Erythroblast (primary cell): ENCODE measurements at places on chromosomes 13 and 19.
A peak's percentile ranks its signal among the peaks of the same experiment; 100 is the strongest.

GRCh38 chr13:55528434-55528833, 1612.3 kb upstream of the PRR20A start:
- DNase-seq = no peak

DNA sequence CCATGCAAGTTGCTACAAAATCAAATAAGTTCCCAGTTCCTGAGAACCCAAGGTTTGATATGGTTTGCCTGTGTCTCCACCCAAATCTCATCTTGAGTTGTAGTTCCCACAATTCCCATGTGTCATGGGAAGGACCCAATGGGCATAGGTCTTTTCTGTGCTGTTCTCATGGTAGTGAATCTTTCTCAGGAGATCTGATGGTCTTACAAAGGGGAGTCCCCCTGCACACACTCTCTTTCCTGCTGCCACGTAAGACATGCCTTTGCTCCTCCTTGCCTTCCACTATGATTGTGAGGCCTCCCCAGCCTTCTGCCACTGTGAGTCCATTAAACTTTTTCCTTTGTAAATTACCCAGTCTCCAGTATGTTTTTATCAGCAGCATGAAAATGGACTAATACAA, 28.5 kb upstream of the TSHZ3 start:
- no peak for DNase-seq

DNA sequence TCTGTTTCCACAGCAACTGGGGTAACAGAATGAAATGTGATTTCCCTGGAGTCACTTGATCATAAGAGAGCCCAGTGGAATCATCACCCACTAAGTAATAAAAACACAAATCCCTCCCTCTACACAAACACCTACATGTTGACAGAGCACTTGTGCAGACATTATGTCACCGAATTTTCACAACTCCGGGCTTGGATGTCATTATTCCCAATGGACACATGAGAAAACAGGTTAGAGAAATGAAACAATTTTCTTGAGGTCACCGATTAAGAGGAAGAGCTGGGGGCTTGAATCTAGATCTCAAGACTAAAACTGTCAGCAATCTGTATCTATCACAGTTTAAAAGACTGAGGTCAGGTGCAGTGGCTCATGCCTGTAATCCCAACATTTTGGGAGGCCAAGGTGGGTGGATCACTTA, 3.1 kb downstream of the XRCC1 start:
- no peak for DNase-seq

GRCh38 chr19:3441986-3442329, 38.4 kb downstream of the SMIM24 start:
- no peak for DNase-seq

DNA sequence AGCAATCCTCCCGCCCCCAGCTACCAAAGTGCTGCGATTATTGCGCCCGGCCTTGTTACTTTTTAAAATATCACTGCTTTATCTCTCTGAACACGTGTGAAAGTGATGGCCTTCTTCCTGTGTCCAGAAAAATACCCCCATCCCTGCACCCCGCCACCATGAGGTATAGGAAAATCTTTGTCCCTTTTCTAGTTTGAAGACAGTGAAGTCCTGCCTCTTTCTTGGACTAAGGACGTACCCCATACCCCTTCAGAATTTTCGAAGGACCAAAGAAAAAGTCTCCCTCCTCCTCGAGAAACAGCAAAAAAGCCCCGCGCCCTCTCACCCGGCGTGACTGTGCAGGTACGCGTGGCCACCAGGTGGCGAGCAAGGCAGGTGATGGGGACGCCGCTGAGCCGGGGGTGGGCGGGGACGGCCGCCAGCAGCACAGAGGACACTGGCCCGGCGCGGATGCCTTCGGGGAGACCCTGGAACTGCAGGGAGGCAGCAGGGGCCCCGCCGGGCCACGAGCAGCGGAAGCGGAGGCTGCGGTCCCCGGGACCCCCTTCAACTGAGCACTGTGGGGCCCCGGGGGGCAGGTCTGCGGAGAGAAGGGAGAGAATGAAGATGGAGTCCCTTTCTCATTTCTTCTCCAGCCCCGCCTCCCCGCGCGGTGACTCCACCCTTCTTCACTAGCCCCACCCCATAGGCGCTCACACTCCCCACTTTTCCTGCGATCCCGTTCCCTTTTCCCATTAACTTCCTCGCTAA, 3.2 kb downstream of the VSIG10L start:
- peak; percentile 91 for DNase-seq

DNA sequence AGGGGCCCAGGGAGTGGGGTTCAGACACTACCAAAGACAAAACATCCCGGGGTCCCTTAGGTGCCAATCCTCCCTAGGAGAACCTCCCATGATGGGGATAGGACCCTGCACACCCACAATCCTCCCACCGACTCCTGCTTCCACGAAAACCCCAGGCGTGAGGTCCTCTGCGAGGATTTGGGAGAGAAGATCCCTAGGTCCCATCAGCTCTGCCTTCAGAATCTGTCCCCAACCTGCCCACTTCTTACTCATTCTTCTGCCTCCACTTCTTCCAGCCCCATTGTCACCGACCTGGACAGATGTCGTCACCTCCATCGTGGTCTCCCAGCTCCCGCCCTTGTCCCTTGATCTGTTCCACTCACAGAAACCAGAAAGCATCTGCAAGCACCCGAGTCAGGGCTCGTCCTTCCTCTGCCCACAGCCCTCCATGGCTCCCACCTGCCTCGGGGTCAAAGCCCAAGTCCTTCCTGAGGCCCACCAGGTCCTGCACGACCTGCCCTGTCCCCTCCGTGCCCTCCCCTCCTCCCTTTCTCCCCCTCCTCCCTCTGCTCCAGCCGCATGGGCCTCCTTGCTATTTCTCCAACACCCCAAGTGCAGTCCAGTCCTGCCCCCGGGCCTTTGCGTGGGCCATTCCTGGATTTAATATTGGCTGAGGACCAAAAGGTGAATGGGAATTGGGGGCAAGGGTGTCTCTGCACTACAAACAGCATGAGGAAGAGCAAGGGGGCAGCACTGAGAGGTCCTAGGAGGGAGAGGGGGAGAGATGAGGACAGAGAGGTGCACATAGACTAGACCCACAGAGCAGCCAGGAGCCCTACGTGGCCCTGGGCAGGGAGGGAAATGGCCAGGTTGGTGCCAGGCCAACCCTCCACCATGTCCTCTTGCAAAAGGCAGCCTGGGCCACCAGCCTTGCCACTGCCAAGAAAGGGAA, 51.3 kb downstream of the PTPRS start:
- no peak for DNase-seq

GRCh38 chr13:77579959-77580358, 44.5 kb downstream of the SCEL start:
- DNase-seq = no peak

GRCh38 chr13:94811753-94812152, 99.4 kb upstream of the SOX21 start:
- no peak for DNase-seq

DNA sequence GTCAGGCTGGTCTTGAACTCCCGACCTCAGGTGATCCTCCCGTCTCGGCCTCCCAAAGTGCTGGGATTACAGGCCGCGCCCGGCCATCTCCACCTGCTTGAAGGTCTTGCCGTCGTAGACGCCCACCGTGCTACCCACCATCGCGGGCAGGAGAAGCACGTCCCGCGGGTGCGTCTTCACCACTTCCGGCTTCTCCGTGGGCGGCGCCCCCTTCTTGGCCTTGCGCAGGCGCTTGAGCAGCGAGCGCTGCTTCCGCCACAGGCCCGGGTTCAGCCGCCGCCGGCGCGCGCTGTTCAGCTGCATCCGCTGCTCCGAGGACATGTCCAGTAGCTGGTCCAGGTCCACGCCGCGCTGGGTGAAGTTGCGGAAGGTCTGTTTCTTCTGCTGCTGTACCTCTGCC, 21.6 kb downstream of the EFNA2 start:
- no peak for DNase-seq

GRCh38 chr13:71493189-71493588, 373.8 kb downstream of the DACH1 start:
- no peak for DNase-seq

DNA sequence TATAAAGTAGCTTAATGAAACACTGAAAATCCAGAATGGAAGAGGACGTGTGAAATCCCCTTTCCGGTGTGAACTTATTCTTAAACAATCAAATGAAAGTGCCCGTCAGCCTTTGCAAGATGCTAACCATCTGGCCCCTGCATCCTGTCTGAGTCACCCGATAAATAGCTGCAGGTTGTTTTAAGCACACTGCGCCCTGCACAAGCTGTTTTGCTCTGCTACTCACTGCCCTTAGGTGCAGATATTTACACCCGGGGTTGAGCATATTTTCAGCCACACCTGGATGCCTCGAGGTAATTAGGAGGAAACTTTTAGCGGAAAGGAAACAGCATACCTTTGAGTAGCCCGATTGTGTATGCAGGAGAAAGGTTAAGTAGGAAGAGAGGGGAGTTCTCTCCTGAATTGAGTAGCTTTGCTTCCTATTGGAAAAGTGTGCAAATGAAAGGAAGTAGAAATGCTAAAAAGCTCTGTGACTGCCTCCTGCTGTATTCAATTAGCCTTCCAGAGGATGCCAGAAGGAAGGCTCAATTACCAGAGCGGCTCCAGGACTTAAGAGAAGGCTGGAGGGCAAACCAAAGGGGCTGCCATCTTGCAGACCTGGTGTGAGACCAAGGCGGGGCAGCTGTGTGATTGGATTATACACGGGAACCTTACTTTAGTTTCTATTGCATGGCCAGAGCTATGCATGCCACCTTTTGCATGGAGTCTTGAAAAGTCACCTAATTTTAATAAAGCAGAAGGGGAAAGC, 42.5 kb downstream of the IRS2 start:
- DNase-seq = no peak

GRCh38 chr13:30997697-30998096, 65.2 kb downstream of the TEX26 start:
- no peak for DNase-seq

DNA sequence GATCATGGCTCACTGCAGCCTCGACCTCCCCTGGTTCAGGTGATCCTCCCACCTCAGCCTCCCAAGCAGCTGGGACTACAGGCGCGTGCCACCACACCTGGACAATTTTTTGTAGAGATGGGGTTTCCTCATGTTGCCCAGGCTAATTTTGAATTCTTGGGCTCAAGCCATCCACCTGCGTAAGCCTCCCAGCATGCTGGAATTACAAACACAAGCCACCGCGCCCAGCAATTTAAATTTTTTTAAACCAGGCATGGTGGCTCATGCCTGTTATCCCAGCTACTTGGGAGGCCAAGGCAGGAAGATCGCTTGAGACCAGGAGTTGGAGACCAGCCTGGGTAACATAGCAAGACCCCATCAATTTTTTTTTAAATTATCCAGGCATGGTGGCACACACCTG, 59.9 kb upstream of the USE1 start:
- DNase-seq = no peak

DNA sequence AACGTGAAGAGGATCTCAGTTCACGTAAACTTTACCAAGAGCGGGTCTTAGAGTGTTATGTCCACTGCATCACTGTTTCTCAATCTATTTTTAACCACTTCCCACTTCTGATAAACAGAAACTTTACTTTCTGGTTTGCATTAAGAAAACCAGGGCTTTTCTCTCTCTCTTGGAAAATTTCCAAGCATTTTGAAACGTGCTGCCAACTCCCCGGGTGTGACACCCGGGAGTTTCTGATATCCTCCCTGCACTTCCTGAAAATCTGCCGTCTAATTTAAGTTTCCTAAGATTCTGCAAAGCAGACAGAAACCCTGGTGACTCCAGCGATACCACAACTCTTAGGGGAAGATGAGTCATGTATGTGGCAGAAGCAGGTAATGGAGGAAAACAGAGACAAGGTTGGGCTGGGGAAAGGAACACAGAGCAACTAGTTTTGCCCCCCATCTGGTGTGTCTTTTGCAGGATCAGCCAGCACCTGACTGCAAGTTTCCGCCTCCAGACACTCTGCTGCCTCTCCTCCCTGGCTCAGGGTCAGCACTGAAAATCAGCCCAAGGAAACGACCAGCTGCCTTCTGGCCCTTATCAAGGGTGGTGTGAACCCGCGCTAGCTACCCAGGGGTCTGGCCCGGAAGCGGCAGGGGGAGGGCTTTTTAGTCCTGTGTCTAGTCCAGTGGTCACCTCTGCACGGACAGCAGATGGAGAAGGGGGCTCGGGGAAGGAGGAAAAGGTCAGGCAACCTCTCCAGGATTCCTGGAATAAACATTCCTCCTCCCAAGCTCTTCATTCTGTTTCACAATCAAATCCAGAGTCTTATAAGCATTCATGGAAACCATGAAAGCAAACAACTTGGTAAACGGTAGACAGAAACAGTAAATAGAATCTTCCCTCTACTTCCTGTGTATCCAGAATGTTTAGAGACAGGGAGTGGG, 11.3 kb upstream of the FFAR2 start:
- DNase-seq = no peak

DNA sequence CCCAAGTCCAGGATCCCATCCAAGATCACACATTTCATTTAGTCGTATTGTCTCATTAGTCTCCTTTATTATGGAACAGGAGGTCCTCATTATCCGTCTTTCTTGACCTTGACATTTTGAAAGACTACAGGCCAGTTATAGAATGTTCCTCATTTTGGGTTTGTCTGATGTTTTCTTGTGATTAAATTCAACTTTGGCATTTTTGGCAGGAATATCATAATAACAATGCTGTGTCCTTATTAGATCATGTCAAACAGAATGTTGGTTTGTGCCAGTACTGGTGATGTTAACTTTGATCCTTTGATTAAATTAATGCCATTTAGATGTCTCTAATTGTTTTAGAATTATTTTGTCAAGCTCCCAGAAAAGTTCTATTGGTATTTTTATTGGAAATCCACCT, 106.5 kb upstream of the FRY start:
- no peak for DNase-seq

GRCh38 chr13:79782541-79783205, 301.7 kb downstream of the NDFIP2 start:
- no peak for DNase-seq

GRCh38 chr13:61410669-61411297, 4.9 kb downstream of the PCDH20 start:
- DNase-seq = peak; percentile 29

GRCh38 chr13:107373551-107373950, 805.6 kb upstream of the ARGLU1 start:
- no peak for DNase-seq

DNA sequence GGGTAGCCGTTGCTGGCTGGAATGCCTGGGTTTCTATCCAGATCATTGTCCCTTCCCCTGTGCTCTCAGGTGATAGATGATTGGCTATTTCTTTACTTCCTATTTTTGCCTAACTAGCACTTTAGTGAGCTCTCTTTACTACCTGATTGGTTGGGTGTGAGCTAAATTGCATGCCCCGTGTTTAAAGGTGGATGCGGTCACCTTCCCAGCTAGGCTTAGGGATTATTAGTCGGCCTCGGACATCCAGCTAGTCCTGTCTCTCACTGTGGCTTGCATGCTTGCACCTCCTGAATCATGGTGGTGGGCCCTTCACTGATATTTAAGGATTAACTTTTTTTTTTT, 10.1 kb downstream of the TTYH1 start:
- no peak for DNase-seq

- DNase-seq = peak; percentile 35
These were observed 1.6 kb upstream of the TTC9B start for GRCh38 chr19:40219721-40220276.

DNA sequence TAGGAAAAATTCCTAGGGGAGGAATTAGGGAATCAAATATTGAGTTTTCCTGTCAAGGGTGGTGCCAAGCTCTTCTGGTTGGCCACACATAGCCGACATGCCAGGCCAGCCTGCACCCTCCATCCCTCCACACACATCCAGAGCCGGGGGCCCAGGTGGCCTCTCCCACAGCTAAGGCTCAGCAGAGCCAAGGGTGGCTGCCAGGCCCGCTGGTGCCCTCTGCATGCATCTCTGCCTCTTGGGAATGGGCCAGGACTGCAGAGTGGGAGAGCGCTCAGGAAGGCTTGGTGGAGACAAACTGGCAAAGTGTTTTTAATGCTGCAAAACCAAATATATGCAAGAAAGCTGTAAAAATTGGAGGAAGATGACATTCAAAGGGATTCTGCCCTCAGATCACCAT, 42.7 kb upstream of the GAS6 start:
- no peak for DNase-seq
